ENCODE measurements at places on chromosomes 7 and 10.

DNA sequence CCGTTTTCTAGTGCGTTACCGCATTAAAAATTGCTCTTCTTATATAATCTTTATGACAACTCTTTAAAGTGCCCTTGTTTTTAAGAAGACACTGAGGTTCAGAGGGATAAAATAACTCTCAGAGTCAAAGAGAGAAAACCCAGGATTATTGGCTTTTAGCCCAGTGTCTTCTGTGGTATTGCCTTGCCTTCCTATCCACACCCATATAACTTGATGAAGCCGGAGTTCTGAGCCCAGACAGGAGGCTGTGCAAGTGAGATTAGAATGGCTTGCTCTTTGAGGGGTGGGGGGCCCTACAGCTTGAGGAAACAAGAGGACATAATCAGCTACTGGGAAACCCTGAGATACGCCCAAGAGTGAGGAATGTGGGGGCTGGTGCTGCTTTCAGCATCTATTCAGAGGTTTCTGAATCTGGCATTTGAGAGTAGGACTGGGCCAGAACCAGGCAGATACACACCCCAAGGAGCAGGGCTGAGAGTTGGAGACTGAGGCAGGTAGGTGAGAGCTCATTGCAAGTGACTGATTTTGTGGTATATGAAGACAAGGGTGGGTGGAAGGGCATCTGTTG lies 2.3 kb downstream of the PRXL2A start:
- no peak for DNase-seq

DNA sequence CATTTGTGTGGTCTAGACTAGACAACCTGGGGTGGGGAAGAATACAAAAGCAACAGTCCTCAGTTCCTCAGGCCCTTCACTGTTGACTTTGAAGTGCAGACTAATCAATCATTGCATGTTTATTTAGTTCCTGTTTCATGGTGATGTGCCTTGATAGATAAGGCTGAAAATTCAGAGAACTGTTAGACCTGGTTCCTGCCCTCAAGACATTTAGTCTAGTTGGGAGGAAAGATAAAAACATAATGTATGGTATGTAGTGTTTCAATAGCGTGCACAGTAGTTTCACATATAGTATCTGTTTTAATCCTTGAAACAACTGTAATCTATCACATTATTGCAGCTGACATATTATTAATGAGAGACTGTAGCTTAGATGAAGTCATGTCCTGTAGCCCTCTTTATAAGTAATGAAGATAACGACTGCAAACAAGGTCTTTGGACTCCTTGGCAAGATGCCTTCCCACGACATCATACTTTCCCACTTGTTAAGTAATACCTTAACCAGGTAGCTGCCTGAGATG lies 124.0 kb downstream of the CELF2 start:
- peak; percentile 87 for DNase-seq

DNA sequence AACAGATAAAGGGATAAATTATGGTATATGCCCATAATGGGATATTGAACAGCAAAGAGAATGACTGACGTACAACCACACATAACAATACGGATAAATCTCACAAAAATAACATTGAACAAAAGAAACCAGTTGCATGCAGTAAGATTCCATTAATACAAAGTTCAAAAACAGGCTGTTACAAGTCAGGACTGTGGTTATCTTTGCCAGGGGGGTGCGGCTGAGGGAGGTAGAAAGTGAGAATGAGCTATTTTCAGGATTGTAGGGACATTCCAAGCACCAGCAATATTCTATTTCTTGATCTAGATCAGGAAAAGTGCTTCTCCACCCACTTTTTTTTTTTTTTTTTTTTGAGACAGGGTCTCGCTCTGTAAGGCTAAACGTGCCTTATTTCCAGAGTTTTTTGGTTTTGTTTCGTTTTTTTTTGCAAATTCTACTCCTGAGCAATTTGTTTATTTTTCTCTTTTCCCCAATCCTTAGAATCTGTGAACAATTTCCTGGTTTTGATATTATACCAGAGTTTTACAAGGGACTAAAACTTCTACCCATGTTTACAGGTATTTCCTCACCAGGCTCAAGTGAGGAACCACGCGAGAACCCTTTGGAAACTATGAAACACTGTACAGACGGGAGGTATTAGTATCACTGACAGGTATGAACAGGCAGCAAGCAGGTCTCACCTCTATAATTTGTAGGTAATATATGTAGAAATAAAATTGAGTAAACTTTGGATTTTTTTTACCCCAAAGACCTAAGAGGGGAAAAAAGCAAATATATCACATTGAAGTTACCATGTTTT lies 9.9 kb downstream of the SMURF1 start:
- no peak for DNase-seq

DNA sequence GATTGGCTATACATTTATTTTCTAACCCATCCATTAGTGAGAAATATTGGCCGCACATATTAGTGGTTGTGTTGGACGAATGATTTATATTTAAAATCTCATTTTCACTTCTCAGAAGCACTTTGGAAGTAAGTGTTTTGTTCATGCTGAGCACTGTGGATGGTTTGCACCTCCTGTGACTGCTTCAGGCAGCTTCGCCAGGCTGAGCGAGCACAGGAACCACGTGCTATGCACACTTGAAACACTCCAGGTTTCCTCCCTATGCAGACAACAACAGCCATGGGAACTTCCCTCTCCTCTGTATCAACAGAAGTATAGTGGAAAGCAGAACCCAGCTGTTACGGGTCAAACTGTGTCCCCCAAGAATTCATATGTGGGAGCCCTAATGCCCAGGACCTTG lies 67.3 kb upstream of the WDR11 start:
- peak; percentile 20 for DNase-seq

GRCh38 chr10:108902619-108903285 lies 1020.6 kb downstream of the XPNPEP1 start:
- no peak for DNase-seq

GRCh38 chr7:155660059-155660757 lies 15.7 kb downstream of the RBM33 start:
- no peak for DNase-seq

GRCh38 chr7:513521-514166 lies 6.0 kb downstream of the PDGFA start:
- DNase-seq = no peak

DNA sequence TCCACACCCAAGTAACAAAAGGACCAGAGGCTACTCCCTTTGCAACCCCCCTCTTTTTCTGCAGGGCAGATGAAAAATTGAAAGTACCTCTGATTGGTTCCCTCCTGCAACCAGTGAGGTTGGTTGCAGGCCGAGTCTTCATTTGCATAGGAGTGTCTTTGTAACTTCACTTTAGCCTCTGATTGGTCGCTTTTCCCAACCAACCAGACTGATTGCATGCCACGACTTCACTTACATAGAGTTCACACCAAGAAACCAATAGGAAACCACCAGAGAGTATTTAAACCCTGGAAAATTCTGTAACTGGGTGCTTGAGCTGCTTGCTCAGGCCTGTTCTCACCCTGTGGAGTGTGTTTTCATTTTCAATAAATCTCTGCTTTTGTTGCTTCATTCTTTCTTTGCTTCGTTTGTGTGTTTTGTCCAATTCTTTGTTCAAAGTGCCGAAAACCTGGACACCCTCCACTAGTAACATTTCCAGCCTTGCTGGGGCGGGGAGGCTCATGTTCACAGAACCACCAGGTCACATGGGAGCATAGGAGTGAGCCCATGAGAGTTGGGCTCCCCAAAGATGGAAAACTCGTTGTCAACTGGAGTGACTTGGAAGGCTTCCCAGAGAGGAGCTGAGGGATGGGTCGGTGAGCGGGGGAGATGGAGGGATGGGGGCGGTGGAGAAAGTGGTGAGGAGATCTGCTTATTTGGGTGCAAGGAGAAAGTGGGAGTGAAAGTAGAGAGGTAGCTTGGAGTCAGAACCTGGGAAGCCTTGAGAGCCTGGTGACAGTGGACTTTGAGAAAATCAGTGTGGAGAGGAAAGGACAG lies 223.6 kb downstream of the GFRA1 start:
- DNase-seq = no peak

DNA sequence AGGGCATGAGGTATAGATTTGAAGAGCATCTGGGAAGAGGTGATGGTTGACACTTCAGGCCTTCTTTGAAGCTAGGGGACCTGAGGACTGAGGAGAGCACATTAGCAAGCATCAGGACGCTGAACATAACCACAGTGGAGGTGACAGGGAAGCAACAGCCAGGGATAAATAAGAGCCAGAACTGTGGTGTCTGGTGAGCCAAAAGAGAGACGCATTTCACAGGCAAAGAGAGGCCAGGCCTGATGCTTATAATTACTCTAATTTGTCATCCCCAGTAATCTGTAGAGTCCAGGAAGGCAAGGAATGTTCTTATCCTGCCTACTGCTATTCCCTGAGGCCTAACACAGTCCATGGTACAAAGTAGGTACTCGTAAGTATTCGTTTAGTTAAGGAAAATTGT lies 10.4 kb upstream of the FAS start:
- no peak for DNase-seq

DNA sequence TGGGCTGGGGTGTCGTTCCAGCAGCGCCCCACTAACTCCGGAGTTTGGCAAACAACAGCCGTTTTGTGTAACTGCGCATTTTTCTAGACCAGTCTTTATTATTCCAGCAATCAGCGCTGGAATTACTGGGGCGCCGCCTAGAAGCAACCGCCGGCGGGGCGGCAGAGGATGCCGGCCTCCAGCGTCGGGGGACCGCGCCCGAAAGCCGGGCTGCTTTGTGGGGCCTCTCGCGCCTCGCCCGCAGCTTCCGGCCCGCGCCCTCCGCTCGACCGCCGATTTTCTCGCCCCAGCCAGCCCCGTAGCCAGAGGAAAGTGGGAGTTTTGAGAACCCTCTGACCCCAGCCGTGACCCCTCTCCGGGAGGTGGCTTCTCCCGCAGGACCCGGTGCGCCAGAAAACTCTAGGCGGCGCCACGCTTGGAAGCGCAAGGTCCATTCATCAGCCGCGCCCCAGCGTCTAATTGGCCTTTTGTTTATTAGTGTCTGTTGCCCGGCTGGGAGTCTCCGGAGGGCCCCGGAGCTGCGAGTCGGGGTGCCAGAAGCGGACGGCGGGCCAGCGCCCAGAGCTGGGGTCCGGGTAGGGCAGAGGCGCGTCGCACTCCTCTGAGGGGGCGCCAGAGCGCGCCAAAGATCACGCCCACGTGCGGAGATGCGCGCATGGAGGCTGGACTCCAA lies 10.7 kb downstream of the EMX2 start:
- DNase-seq = no peak

- no peak for DNase-seq
Measured at GRCh38 chr10:131675104-131675503, 225.7 kb upstream of the PPP2R2D start.

DNA sequence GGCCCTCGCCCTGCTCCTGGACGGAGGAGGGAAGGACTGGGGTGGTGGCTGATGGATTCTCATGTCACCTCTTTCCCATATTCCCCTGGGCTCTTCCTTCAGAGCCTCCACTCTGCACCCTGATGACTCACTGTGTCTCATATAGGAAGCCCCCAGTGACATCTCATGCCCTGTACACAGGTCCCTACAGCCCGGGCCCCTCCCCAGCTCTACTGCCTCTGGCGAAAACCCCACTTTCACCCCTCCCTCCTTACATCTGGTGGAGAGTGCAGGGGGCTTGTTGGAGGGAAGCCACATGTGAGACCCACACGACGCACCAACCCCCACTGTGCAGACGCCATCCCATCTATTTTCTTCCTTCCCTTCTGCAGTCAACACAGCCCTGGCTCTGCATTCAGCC lies 72.8 kb upstream of the ZNF479 start:
- DNase-seq = no peak

DNA sequence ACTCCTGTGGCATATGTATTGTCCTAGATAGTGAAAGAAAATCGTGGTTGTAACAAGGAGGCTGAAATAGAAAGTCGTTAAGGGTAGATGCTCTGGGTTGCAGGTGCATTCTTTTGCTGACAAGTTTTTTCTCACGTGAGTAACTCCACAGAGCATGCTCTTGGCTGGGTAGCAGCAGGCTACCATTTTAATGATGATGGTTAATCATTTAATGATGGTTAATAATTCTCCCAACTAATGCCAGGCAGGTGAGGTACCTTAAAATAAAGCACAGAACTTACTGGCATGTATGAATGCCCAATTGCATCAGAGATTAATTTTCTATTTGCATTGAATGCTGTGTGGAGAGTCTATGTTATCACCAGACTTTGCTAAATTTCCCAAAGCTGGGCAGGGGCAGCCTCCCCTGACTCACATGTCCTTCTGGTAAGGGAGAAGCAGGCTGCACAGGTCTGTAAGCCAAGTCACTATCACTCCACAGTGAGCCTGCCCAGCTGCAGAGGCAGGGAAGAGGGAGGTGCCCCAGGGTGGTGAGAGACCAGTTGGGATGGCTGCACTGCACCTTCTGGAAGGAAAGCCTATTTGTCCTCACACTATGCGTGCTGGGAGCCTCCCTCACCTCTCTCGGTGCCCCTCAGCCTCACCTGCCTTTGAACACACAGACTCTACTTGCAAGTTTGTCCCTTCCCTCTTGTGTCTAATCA lies 287.0 kb upstream of the IGFBP3 start:
- no peak for DNase-seq

DNA sequence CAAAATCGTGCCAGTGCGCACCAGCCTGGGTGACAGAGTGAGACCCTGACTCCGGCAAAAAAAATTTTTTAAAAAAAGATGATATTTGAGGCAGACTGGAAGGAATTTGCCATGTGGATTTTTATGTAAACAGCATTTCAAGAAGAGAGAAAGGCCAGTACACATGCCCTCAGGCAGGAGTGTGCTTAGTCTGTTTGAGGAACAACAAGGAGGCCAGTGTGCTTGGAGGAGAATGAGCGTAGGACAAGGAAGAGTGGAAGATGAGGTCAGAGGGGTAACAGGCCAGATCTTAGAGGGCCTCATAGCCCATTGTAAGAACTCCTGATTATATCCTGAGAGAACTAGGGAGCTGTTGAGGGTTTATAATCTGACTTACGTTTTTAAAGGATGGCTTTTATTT lies 17.2 kb upstream of the STRIP2 start:
- no peak for DNase-seq

DNA sequence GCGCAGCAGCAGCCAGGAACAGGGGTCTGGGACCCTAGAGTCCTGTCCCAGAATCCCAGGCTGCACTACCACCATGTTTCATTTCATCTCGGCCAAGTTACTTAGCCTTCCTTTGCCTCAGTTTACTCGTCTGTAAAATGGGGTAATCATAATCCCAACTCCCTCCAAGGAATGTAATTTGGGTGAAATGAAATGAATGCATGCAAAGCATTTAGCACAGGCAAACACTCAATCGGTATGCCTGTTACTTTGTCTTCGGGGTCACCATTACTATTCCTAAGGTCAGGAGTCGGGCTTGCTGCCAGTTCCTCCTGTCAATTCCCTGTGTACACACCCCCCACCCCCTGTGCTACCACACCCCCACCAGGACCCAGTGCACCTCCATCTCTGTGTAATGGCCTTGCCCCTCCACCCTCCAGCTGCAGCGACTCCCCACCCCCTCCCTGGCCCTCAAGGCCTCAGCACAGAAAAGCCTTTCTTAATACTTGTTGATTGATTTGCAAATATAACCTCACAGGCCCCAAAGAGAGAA lies 1.7 kb downstream of the TNS3 start:
- DNase-seq = no peak

GRCh38 chr10:78193189-78193588 lies 159.5 kb downstream of the RPS24 start:
- DNase-seq = no peak

- DNase-seq = no peak
Measured at GRCh38 chr7:7738177-7738576, 19.8 kb upstream of the RPA3 start.
